CD4-positive, alpha-beta memory T cell (primary cell): ENCODE measurements at places on chromosomes 4 and X. TPM values are rescaled to one million over a fixed set of nuclear protein-coding genes. Genes with fewer than 3 reads are reported as not detected.
A peak's percentile ranks its signal among the peaks of the same experiment; 100 is the strongest.

CT45A10 gene
- not detected for total RNA-seq

SEPTIN6 gene
- total RNA-seq = 174 TPM

- H3K4me1 ChIP-seq = peaks cover 10% of the 10 kb centered on the region
- H3K27ac ChIP-seq = no peak overlapping the region
- H3K4me3 ChIP-seq = no peak overlapping the region
- H3K27me3 ChIP-seq = no peaks in the 10 kb centered on the region
Measured at GRCh38 chr4:38563707-38564495, 100.1 kb upstream of the KLF3 start.

- no peak overlapping the region for H3K27ac ChIP-seq
- H3K4me3 ChIP-seq = no peak overlapping the region
- H3K36me3 ChIP-seq = no peaks in the 10 kb centered on the region
- DNase-seq = no peak
Measured at GRCh38 chr4:83890816-83891215, 354.9 kb downstream of the GPAT3 start.

DNA sequence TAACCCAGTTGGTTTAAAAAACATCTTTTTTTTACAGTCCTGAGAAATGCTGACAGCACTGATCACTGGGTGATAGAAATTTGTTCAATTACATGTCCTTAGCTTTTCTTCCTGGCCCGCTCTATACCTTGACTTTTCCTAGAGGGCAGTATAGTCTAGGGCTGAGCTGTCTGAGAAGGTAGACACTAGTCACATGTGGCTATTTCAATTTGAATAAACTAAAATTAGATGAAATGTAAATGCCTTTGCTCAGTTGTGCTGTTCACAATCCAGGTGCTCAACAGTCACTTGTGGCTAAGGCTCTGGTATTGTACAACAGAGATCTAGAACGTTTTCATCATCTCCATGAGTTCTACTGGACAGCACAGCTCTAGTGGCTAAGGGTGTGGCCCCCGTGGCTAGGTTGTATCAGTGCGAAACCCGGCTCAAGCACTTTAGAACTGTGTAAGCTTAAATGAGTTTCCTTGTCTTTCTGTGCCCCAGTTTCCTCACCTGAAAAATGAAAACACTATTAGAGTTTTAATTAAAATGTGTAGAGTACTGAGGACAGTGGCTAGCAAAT is 111.6 kb upstream of the WDR17 start:
- H3K4me3 ChIP-seq = no peak overlapping the region
- no peak for DNase-seq
- no peak overlapping the region for H3K27ac ChIP-seq
- no peaks in the 10 kb centered on the region for H3K4me1 ChIP-seq
- H3K36me3 ChIP-seq = no peaks in the 10 kb centered on the region
- no peaks in the 10 kb centered on the region for H3K27me3 ChIP-seq

VCX2 gene
- not detected for total RNA-seq

DNA sequence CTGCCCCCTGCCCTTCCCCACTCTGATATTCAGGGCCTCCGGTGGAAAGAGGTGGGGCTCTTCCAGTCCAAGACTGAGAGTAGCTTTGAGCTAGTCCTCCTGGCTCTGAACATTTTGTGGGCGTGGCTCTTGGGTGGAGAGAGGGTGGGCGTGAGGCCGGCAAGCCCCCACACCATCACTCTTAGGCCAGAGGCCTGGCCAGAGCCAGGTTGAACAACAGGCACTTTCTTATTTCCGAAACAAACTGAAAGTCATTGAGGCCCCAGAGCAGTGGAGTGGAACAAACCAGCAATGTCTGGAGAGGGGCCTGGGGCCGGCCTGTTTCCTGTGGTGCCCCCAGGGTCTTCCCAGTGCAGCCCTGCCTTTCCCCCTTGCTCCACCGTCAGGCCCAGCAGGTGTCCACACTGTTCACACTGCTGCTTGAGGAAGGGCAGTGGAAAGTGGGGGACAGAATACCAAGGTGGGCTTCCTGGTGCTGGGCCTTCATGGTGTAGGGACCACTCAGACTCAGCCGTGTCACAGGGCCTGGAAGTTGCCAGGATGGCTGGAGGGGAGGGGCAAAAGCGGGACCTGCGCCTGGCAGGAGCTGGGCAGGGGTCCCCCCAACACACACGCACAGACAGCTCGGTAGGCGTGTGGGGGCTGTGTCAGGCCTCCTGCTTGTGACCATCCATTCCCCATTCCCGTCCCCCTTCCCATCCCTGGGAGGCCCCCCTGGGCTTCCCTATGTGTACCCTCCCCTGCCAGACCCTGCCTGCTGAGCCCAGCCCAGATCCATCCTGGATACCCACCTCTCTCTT is 2.9 kb downstream of the ADRA2C start:
- no peaks in the 10 kb centered on the region for H3K27me3 ChIP-seq
- no peaks in the 10 kb centered on the region for H3K36me3 ChIP-seq
- no peak for DNase-seq
- no peaks in the 10 kb centered on the region for H3K4me1 ChIP-seq
- no peak overlapping the region for H3K27ac ChIP-seq

GRCh38 chr4:78312989-78313753 is 238.4 kb upstream of the ANXA3 start:
- DNase-seq = no peak
- no peaks in the 10 kb centered on the region for H3K36me3 ChIP-seq
- H3K27ac ChIP-seq = no peak overlapping the region
- H3K4me1 ChIP-seq = no peaks in the 10 kb centered on the region
- no peak overlapping the region for H3K4me3 ChIP-seq

GRCh38 chr4:184891816-184892397 is 66.1 kb upstream of the ACSL1 start:
- no peak overlapping the region for H3K4me3 ChIP-seq
- DNase-seq = no peak
- no peaks in the 10 kb centered on the region for H3K27me3 ChIP-seq
- H3K36me3 ChIP-seq = no peaks in the 10 kb centered on the region

GRCh38 chr4:87103691-87104187 is 116.7 kb downstream of the KLHL8 start:
- H3K27me3 ChIP-seq = no peaks in the 10 kb centered on the region
- H3K36me3 ChIP-seq = peaks cover 9% of the 10 kb centered on the region
- peaks cover 48% of the 10 kb centered on the region for H3K4me1 ChIP-seq
- no peak overlapping the region for H3K4me3 ChIP-seq
- DNase-seq = peak; percentile 81

MGAT4D gene
- not detected for total RNA-seq

DNA sequence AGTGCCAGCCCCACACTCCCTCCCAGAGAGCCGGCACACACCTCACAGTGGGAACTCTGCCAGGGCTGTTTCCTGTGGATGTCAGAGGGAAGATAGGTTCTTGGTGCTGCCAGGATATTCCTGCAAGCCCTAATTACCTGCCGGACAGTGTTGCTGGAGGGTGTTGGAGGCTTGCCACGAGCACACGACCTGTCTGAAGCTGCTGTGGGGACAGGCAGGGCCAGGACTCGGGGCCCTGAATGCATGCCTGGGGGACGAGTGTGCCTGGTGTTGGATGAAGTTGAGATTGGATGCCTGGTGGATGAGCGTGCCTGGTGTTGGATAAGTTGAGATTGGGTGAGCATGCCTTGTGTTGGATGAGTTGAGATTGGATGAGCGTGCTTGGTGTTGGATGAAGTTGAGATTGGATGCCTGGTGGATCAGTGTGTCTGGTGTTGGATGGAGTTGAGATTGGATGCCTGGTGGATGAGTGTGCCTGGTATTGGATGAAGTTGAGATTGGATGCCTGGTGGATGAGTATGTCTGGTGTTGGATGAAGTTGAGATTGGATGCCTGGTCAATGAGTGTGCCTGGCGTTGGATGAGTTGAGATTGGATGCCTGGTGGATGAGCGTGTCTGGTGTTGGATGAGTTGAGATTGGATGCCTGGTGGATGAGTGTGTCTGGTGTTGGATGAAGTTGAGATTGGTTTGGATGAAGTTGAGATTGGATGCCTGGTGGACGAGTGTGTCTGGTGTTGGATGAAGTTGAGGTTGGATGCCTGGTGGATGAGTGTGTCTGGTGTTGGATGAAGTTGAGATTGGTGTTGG is 23.2 kb upstream of the UVSSA start:
- H3K27ac ChIP-seq = no peak overlapping the region
- no peaks in the 10 kb centered on the region for H3K27me3 ChIP-seq
- no peak overlapping the region for H3K4me3 ChIP-seq
- peaks cover 32% of the 10 kb centered on the region for H3K36me3 ChIP-seq
- no peak for DNase-seq

- H3K4me3 ChIP-seq = no peak overlapping the region
- no peaks in the 10 kb centered on the region for H3K4me1 ChIP-seq
- no peak overlapping the region for H3K27ac ChIP-seq
- no peak for DNase-seq
- H3K27me3 ChIP-seq = no peaks in the 10 kb centered on the region
- H3K36me3 ChIP-seq = no peaks in the 10 kb centered on the region
Measured at GRCh38 chr4:8817813-8818062, 53.9 kb downstream of the HMX1 start.

CC2D2A gene
- 0.22 TPM for total RNA-seq

LPAR4 gene
- total RNA-seq = not detected

DNA sequence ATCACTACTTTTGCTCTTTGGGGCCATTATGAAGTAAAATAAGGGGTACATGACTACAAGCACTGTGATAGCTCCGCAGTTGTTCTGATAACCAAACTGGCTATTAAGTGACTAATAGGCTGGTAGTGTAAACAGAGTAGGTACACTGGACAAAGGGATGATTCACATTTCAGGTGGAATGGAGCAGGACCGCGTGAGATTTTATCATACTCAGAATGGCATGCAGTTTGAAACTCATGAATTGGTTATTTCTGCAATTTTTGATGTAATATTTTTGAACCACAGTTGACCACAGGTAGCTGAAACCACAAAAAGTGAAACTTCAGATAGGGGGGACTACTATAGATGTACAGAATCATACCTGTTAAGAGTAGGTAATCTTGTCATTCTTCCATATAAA is 55.8 kb downstream of the PAK3 start:
- no peak overlapping the region for H3K4me3 ChIP-seq
- no peaks in the 10 kb centered on the region for H3K4me1 ChIP-seq
- no peaks in the 10 kb centered on the region for H3K36me3 ChIP-seq
- H3K27me3 ChIP-seq = no peaks in the 10 kb centered on the region
- no peak for DNase-seq

GRCh38 chr4:80082693-80083092 is 9.7 kb upstream of the ANTXR2 start:
- DNase-seq = no peak
- no peaks in the 10 kb centered on the region for H3K36me3 ChIP-seq
- H3K4me1 ChIP-seq = no peaks in the 10 kb centered on the region
- H3K27ac ChIP-seq = no peak overlapping the region
- H3K27me3 ChIP-seq = no peaks in the 10 kb centered on the region

PRKG2 gene
- 2.2 TPM for total RNA-seq

GRCh38 chrX:9676738-9677097 is 88.9 kb downstream of the GPR143 start:
- no peak for DNase-seq
- peaks cover 7% of the 10 kb centered on the region for H3K4me1 ChIP-seq
- no peaks in the 10 kb centered on the region for H3K36me3 ChIP-seq
- H3K27me3 ChIP-seq = no peaks in the 10 kb centered on the region
- no peak overlapping the region for H3K4me3 ChIP-seq

- H3K36me3 ChIP-seq = no peaks in the 10 kb centered on the region
- no peaks in the 10 kb centered on the region for H3K27me3 ChIP-seq
- H3K4me1 ChIP-seq = no peaks in the 10 kb centered on the region
- no peak overlapping the region for H3K4me3 ChIP-seq
- DNase-seq = no peak
- H3K27ac ChIP-seq = no peak overlapping the region
Measured at GRCh38 chr4:72786401-72786990, 217.5 kb upstream of the ADAMTS3 start.

- H3K27me3 ChIP-seq = no peaks in the 10 kb centered on the region
- no peaks in the 10 kb centered on the region for H3K36me3 ChIP-seq
- DNase-seq = no peak
- H3K4me1 ChIP-seq = no peaks in the 10 kb centered on the region
- H3K4me3 ChIP-seq = no peak overlapping the region
Measured at GRCh38 chr4:90220459-90220858, 93.3 kb downstream of the CCSER1 start.

GRCh38 chrX:119237562-119237942 is 1.5 kb downstream of the PGRMC1 start:
- no peaks in the 10 kb centered on the region for H3K36me3 ChIP-seq
- H3K27ac ChIP-seq = no peak overlapping the region
- no peaks in the 10 kb centered on the region for H3K27me3 ChIP-seq
- H3K4me3 ChIP-seq = no peak overlapping the region
- peaks cover 22% of the 10 kb centered on the region for H3K4me1 ChIP-seq

DNA sequence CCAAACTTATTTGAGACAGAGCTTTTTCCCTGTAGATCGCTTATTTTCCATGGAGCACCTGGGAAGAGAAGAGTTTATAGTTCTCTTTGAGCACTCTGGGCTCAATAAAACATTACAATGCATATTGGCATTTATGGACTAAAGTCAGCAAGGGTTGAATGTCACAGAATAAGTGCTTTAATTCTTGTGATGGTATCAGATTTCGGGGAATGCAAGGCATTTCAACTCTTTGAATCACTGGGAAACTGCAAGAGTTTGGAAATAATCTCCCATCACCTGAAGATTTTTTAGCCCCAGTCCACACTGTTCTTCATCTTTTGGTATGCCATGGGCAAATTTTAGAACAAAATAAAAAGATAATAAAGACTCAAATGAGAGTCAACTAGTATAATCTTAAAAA is 111.5 kb upstream of the WDFY3 start:
- no peak for DNase-seq
- no peaks in the 10 kb centered on the region for H3K36me3 ChIP-seq
- no peak overlapping the region for H3K27ac ChIP-seq
- no peaks in the 10 kb centered on the region for H3K4me1 ChIP-seq
- no peaks in the 10 kb centered on the region for H3K27me3 ChIP-seq

DNA sequence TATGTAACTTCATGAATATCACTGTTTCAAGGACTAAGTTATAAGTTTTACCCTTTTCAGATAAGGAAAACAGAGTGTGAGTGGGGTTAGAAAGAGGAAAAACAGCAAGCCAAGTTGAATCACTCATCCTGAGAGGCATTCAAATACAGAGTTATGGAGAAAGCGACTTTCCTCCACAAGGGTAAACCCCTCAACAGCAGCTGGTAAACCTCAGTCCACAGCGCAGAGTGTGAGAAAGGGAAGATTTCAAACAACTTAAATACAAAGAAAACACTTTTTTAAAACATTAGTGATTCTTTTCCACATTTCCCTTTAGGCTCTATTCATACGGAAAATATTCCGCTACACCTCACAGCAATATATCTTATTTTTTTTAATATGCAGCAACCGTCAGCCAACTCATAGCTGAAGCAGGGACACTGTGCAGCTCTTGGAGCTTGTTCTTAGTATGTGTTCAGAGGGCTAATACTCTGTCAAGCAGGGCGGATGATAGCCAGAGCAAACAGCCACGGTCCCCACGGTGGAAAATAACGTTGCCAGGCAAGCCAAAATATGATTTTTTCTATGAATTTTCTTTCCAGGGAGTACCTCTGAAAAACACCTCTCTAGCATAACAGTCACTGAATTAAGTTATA is 488.9 kb upstream of the FAT1 start:
- H3K4me3 ChIP-seq = no peak overlapping the region
- DNase-seq = no peak
- H3K27ac ChIP-seq = no peak overlapping the region
- H3K27me3 ChIP-seq = no peaks in the 10 kb centered on the region
- no peaks in the 10 kb centered on the region for H3K36me3 ChIP-seq
- H3K4me1 ChIP-seq = no peaks in the 10 kb centered on the region

GABRB1 gene
- total RNA-seq = not detected

GRCh38 chr4:14545807-14546206 is 456.5 kb upstream of the CPEB2 start:
- H3K4me3 ChIP-seq = no peak overlapping the region
- H3K27ac ChIP-seq = no peak overlapping the region
- no peaks in the 10 kb centered on the region for H3K4me1 ChIP-seq
- no peak for DNase-seq
